Kidney tubule cell (primary cell): ENCODE measurements at places on chromosomes 1 and 21.

- DNase-seq = peak; percentile 53
These were observed 14.7 kb upstream of the FABP3 start for GRCh38 chr1:31387612-31388011.

DNA sequence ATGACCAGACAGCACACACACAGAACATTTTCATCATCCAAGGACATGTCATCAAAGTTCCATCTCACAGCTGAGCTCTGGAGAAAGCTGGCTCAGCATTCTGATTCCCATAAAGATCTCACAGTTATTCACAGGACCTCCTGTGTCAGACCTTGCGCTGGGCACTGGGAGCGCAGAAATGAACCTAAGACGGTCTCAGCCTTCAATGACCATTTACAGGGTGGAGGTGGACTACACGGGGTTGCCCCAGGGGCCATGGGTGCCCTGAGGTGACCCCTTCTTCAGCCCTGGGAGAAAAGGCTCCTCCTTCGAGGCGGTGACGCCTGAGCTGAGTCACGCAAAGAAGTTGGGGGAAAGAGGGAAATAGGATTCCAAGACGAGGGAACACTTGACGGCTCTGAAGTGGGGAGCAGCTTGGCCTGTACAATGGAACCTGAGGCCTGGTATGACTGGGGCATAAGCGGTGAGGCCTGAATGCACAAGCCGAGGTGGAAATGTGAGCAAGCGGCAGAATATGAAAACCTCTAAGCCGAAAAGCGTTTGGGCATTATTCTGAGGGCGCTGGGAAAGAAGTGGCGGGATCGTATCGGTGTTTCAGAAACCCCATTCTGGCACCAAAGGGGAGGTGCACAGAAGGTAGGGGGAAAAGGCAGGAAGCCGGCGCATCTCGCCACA lies 797 bp downstream of the CC2D1B start:
- peak; percentile 71 for DNase-seq

DNA sequence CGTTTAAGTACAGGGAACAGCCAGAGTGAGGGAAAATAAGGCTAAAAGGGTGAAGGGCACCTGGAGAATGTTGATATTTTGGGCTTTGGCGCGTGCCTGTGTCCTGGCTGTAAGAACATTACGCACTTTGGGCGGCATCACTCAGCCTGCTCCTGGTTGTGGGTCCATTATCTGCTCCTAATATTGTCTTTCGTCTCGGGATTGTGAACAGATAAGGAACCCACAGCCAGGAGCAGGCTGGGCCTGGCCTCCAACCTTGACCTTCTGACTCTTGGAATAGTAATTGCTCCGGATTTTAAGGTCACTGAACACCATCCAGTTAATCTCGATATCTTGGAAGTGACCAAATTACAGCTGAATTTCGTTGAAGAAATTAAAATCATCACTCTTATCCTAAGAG lies 61.9 kb downstream of the TCP10L start:
- DNase-seq = no peak

DNA sequence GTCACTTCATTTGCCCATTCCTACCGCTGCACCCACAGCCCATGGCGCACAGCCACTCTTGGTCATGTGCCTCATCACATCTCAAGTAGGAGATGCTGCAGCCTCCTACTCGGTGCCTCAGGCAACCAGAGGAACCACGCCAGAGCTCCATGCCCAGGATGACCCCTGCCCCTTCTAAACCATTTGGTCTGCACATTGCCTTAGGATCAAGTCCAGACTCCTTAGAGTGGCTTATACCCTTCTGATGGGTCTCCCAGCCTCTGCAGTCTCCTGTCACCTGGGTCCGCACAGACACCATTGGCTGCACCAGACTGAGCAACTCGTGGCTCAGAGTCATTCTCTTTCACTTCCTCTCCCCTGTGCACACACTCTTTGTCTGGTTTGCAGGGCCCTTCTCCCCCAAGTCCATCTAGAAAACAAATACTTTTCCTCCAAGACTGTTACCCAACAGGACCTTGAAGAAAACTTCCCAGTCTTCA lies 2.2 kb upstream of the ADORA3 start:
- no peak for DNase-seq

DNA sequence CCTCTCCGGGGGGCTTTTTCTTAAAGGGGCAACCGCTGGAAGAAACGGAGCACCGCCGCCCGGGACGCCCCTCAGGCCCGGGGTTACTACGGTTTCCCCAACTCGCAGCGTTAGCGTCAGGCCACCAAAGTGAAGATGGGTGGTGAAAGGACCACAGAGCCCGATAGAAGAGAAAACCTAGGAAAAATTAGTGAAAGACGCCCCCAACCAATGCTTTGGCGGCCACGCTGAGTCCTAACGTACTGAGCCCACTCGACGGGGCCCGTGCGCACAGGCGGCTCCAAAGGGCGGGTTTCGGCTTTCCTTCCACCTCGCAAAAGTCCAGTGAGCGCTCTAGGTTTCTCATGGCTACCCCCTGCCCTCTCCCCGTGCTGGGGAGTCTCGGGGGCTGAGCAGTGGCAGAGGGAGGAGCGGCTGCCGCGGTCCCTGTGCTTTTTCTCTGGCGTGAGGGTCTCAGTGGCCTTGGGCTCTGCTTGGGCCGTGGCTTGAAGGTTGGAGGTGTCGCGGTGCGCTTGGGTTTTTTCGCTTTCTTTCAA lies 12.2 kb upstream of the SPEN start:
- DNase-seq = no peak

GRCh38 chr1:43530483-43531106 lies at the start of gene PTPRF:
PTPRF (plus strand) TSS chr1:43530883; CDS start chr1:43545076, 14,193 bp downstream.
- peak; percentile 75 for DNase-seq

GRCh38 chr1:201172999-201173610 lies 17.5 kb upstream of the IGFN1 start:
- peak; percentile 73 for DNase-seq

DNA sequence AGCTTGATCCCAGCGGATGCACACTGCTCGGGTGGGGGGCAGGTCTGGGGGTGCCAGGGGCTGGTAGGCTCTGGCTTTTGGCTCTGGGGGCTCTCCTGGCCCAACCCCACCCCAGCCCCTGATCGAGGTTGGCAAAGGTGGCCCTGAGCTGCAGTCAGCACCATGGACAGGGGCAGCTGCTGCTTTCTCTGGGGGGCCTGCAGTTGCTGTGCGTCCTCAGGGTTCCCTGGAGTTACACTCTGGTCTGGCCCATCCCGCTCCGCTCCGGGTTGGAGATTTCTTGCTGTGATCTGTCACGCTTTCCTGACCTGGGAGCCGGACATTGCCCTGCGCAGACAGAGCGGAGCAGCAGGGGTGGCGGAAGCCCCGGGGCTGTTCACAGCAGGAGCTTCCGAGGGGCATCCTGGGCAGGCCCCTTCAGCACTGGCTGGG lies 8.0 kb upstream of the PLCH2 start:
- peak; percentile 17 for DNase-seq

- DNase-seq = peak; percentile 27
These were observed 23.9 kb downstream of the PALMD start for GRCh38 chr1:99669821-99670220.

GRCh38 chr1:59901770-59902388 lies 24.7 kb downstream of the CYP2J2 start:
- DNase-seq = peak; percentile 13

- no peak for DNase-seq
These were observed 193.8 kb upstream of the FOXD3 start for GRCh38 chr1:63128556-63128955.

GRCh38 chr1:16920951-16921350 lies 780 bp upstream of the CROCC start:
- DNase-seq = no peak

DNA sequence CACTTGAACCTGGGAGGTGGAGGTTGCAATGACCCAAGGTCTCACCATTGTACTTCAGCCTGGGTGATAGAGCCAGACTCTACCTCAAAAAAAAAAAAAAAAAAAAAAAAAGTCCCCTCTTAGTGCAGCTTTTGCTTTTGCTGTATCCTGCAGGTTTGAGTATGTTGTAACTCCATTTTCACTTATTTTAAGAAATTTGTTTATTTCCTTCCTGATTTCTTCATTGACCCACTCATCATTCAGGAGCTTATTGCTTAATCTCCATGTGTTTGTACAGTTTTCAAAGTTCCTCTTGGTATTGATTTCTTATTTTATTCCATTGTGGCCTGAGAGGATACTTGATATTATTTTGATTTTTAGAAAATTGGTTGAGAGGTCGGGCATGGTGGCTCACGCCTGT lies 50.9 kb upstream of the AK4 start:
- DNase-seq = no peak

DNA sequence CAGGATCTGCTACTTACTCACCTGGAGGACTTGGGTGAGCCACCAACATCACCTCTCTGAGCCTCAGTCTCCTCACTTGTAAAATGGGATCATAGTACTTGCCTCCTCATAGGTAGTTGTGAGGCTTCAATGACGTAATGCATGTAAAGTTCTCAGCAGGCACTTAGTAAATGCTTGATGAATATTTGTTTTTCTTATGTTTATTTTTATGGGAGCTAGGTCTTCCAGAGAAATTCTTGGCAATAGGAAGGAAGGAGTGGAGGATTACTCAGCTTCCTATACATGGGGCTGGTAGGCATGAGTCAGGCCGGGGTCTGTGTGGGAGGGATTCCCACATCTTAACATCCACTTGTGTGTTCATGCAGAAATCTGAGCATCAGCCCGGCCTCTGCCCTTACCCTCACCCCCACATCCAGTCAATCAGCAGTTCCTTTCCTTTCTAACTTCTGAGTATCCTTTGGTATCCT lies 95.4 kb upstream of the USP24 start:
- DNase-seq = peak; percentile 96

- no peak for DNase-seq
These were observed 57.8 kb upstream of the KLHDC7A start for GRCh38 chr1:18422954-18423353.

DNA sequence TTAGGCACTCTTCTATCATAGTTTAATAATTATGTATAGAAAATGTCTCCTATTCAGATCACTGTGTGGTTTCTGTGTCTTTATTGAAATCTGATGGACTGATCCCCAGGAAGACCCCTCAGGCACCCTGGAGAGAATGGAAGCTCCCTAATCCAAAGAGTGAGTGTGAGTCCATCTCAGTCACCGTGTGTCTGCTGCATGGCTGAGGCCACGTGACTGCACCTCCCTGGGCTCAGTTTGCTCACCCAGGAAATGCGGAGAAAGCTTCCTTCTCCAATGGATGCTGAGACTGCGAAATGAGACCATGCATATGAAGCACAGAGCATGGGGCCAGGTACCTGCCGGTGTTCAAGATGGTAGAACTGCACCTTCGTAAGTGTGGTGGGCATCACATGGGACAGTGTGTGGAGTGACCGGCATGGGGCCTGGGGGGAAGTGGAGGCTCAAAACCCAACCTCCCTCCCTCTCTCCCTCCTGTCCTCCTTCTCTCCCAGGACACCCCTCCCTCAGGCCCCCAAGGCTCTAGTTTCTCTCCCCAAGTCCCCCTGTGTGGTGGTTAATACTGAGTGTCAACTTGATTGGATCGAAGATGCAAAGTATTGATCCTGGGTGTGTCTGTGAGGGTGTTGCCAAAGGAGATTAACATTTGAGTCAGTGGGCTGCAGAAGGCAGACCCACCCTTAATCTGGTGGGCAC lies 557.5 kb downstream of the PTPRU start:
- DNase-seq = no peak

- DNase-seq = no peak
These were observed 7.8 kb downstream of the CAPZB start for GRCh38 chr1:19477284-19478249.

DNA sequence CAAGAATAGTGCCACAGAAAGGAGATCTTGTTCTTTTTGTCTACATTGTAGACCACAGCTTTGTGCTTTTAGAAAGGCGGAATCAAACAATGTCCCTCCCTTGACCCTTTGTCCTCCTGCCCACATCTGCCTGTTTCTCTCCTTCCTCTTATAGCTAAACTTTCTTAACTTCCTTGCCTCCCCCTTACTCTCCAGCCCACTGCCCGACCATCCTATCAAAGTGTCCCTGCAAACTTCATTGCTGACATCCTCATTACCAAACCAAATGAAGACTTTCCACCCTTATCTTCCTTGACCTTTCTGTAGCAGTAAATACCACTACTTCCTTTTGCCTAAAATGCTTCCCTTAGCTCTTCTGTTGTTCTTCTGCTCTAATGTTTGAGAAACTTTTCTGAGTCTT lies 5.0 kb downstream of the SELP start:
- DNase-seq = no peak

GRCh38 chr1:116915086-116915661 lies 5.5 kb downstream of the PTGFRN start:
- DNase-seq = peak; percentile 40

DNA sequence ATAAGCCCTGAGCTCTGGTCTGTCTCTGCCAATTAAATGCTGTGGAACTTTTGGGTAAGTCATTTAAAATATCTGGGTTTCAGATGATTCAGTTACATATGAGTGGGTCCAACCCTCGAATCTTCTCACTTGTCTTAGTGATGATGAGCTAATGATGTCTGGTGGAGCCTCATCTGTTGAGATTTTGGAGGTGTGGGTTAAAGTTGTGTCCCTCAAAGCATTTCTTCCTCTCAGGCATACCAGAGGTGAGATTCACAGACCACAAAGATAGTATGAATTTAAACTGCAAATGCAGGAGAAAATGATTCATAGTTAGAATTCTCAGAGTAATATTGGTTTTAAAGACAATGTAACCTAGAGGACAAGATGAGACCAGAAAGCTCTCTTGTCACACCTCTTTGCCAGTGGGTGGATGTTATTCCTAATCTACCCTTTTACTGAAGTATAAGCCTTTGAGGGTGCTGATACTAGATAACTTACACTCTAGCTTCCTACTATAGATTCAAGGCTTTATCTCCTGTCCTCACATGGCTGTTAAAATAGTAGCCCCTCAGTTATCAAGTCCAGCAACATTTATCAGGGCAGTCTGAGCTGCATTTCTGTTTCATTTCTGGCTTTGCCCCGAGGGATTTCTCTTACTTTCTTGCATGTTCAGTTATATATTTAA lies 90.7 kb downstream of the MT1HL1 start:
- DNase-seq = peak; percentile 67

DNA sequence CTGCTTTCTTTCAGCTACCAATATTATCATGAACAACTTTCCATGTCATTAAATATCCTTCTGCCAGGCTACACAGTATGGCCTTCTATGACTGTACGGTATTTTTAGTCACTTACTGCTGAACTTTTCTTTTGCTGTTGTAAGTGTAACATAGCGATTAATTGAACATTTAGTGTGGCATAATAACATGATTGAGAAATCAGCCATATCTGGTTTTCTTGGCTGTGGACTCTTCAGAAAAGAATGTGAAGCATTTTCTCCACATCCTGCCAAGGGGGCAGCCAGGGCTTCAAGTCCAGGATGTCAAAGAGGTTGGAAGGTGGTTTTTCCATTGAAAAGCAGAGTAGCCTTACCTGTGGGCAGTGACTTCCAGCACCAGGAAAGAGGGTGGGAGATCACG lies 8.8 kb upstream of the AHCYL1 start:
- peak; percentile 95 for DNase-seq

- no peak for DNase-seq
These were observed 147.1 kb downstream of the C1orf21 start for GRCh38 chr1:184533915-184534314.

- DNase-seq = no peak
These were observed 8.7 kb downstream of the IER5 start for GRCh38 chr1:181097242-181097641.

- DNase-seq = peak; percentile 64
These were observed 4.3 kb upstream of the NADK start for GRCh38 chr1:1782399-1783221.

- peak; percentile 58 for DNase-seq
These were observed 15.6 kb upstream of the KCNJ15 start for GRCh38 chr21:38241029-38241740.

- no peak for DNase-seq
These were observed 561 bp downstream of the OLFM3 start for GRCh38 chr1:101995984-101996745.
